ENCODE measurements at places on chromosomes 2 and 18. TPM values are rescaled to one million over a fixed set of nuclear protein-coding genes. Genes with fewer than 3 reads are reported as not detected.

The CYTIP gene
- total RNA-seq, result 0.07 TPM

The DIPK1C gene
- not detected for total RNA-seq

The RBM45 gene
- 21.2 TPM for total RNA-seq

The KLHL14 gene
- total RNA-seq, result not detected

- DNase-seq, result no peak
Measured at GRCh38 chr2:112144966-112145365, 6.8 kb downstream of the FBLN7 start.

DNA sequence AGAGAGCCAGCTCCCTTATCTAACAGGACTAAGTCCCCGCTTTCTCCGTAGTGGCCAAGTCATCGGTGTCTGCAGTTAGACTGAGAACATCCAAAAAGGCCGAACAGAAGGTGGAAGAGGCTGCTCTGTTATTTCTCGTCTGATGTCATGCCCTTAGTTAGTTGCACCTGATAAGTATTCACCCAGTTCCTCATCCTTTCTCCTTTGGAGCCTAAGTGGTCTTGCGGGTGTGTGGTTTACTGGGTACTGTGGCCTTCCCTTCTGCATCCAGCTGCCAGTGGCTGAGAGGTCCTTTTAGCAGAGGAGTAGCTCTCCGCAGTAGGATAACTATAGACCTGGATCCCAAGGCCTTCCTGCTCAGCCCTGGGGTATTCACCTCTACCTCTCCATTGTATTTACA, 211.6 kb downstream of the BCL2 start:
- DNase-seq, result no peak

DNA sequence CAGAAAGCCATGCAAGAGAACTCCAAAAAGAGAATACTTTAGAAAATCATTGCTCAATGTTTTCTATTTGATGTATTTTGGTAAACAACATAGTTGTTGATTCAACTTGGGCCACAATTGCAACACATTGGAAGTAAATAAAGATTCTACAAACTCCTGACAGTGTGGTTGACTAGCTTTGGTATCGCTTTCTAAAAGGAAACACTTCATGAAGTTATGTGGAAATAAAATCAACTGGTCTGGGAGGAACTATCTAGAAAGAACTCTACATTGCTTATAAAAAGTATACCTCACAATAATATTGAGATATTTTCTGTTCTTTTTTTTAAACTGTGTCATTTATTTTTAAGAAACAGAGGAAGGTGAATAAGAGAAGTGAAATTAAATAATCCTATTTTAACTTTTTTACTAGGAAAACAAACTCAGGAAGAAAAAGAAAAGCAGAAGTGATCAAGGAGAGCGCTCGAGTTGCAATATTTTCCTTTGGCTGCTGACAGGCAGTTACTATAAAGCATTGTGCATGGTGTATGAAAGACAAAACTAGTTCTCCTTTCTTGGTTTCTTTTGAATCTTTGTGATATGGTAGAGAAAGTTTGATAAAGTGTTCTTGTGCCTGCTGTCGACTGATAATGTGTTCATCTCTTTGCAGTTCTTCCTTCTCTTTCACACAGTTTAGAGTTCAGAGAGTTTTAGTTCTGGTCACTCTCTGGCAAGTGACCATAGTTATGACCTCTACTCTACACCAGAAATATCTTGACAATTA, 3.0 kb downstream of the DHRS9 start:
- no peak for DNase-seq

- no peak for DNase-seq
Measured at GRCh38 chr18:2394684-2395083, 176.6 kb downstream of the METTL4 start.

GRCh38 chr2:239377591-239377990, 23.2 kb downstream of the HDAC4 start:
- DNase-seq, result no peak

DNA sequence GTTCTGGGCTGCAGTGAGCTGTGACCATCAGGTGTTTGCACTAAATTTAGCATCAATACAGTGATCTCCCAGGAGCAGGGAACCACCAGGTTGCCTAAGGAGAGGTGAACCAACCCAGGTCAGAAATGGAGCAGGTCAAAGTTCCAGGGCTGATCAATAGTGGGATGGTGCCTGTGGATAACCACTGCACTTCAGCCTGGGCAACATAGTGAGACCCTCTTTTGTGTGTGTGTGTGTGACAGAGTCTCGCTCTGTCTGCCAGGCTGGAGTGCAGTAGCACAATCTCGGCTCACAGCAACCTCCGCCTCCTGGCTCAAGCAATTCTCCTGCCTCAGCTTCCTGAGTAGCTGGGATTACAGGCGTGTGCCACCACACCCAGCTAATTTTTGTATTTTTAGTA, 163.7 kb upstream of the SERTAD2 start:
- no peak for DNase-seq

DNA sequence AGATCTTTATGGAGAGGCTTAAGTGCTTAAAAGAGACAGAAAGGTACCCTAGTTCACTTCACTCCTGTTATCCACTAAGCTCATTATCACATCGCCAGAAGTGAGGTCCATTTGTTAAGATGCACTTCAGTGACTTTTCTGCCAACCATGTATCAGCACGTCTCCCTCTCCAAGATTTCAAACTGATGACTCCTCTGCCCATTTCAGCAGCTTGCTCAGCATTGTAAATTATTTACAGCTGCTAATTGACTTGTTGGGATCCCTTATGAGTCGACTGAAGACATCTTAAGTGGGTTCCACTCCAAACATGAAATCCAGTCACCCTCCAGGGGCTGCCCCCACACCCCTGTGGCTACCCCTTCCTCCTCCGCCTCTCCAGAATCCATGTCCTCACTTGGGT, 37.3 kb downstream of the DIPK1C start:
- no peak for DNase-seq

- DNase-seq, result no peak
Measured at GRCh38 chr2:130776550-130776949, 21.2 kb downstream of the AMER3 start.

GRCh38 chr2:181679544-181679979, 755 bp downstream of the NEUROD1 start:
- DNase-seq, result no peak

DNA sequence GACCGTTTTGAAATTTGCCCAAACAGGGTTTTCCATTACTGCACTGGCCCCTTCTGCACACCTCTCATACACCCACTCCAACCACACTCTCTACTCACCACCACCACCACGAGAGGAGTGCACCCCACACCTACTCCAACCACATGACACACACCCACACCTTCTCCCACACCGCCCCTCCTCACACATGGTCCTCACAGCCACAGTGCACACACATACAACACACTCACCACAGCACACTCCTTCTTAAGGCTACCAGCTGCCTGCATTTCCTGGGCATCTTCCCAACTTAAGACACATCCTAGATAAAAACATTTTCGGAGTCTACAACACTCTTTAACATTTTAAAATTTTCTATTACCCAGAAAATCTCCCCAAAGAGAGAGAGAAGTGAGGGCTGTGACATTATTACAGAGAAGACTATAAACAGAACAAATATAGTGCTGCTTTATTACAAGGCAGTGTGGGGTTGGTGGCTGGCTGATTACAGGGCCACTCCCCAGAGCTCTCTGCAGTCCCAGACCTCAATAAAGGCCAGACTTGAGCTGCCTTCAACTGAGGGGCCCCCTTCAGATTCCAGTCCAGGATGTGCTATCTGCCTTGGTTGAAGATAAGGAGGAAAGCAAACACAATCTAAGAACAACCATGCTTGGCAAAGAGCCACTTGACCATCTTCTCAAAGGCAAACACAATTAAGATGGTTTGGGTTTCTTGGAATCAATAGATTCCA, 36.1 kb downstream of the NHEJ1 start:
- no peak for DNase-seq

- DNase-seq, result no peak
Measured at GRCh38 chr18:32380559-32380958, 90.1 kb downstream of the GAREM1 start.

GRCh38 chr18:25248755-25249154, 103.2 kb downstream of the ZNF521 start:
- DNase-seq, result no peak
